ENCODE measurements at places on chromosomes 11 and 22.
A peak's percentile ranks its signal among the peaks of the same experiment; 100 is the strongest.

DNA sequence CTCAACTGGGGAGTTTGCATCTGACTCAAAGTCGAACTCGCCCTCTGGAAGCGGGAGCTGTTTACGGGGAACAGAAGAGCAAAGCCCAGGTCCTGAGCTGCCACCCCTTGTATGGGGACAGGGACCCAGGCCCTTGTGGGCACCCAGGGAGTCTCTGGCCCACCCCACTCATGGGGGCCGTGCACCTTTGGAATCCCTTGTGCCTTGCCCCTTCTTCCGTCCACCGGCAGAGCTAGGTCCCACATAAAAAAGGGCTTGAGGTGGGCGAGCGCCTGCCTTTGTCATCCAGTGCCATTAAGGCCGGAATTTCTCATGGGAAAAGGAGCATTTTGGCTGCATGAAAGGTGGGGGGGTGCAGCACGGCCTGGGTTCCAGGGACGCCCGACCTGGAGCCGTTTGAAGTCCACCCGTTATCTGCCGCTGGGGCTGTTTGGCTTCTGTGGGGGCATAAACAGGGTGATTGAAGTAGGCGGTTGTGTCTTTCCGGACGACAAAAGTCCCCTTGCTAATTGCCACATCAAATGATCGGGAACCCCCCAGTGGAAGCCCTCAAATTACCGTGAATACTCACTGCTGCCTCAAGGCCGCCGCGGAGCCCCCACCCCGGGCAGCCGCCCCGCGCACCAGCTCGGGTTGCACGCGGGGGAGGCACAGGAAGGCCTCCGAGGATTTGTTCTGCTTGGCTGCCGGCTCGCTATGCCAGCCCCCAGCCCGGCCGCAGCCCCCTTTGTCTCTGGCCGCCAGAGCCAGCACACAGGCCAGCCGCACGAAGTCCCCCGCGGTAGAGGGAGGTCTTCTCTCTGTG, 49.0 kb upstream of the FGF3 start:
- DNase-seq = no peak

DNA sequence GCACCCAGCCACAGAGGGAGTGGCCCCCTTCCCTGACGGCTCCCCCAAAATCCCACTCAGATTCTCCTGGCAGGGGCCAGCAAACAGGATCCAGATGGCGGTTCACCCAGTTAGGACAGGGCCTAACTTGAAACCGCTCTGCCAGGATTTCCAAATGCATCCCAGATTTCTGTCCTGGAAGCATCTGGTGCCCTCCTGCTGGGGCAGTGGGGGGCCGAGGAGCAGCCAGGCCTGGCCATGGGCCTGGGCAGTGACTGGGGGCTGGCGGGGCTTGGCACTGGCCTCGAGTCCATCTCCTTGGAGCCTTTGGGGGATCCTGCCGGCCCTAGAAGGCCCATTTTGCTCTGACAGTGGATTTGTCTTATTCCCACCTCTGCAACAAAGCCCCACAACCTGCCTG, 17.9 kb upstream of the EMID1 start:
- DNase-seq = no peak

DNA sequence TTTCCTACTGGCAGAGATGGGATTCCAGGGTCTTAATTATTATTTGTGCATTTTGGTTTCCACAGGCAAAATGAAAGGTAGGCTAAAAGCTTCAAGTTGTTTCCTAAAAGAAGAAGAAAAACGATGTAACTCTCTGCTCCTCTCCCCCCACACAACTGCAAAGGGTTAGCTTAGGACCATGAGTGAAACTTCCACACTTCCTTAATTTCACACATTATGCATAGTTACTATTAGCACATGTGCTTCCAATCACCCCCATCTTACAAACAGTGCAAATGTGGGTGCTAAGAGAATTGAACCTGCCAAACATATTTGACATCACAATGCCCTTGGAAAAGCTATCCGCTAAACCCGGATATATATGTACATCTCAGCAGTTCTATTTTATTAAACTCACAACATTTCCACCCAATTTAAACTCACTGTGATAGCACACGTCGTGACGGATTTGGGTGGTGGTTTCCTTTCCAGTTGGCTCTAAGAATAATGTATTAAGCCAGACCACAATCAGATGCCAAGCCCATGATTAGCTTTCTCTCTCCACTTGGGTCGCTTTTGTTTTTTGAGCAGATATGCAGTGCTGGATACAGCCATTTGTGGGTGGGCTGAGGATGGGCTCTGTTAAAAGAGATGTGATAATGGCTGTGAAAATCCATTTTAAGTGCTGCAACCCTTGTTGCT, 245.0 kb upstream of the POU2AF2 start:
- DNase-seq = no peak

DNA sequence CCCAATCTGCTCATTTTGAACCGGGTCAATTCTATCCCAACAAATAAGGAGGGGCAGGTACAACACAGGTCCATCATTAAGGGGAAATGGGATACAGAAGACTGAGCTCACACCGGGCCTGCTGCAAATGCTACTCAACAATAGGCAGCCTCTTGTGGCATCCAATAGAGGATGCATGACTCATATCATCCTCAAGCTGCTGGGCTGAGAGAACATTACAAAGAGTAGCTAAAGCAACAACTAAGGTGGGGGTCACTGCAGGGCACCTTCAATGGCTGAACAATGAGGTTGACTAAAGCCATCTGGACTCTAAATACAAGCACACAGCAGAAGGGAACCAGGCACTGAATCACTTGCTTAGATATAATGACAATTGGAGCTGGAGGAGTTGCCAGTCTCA, 130.1 kb upstream of the SYN3 start:
- no peak for DNase-seq

DNA sequence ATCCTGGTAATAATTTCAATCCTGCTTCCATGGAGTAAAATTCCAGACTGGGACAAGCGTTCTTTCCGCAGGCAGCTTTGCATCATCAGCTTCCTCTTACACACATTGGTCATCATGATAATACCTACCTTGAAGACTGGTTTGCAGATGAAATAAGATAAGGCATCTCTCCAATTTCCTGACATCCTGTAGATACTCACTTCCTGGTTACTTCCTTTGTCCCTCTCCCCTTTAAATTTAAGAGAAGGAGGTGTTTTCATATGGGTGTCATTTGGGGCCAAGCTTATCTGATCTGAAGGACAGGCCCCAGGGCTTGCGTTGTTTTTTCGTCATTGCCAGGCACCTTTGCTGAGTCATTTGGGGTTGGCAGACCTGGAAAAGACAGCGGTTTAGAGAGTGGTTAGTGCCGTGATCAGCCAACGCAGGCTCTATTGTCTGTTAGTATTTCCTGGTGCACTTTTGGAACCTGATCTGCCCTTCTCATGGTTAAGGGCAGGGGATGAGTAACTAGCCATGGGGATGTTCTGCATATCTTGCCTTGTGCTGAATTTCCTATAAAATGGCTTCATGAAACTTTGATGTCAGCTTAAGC, 24.1 kb downstream of the GRAMD1B start:
- no peak for DNase-seq

GRCh38 chr11:45142241-45143055, 4.0 kb upstream of the PRDM11 start:
- no peak for DNase-seq

GRCh38 chr11:105609341-105609781, 512 bp upstream of the GRIA4 start:
- DNase-seq = peak; percentile 22

DNA sequence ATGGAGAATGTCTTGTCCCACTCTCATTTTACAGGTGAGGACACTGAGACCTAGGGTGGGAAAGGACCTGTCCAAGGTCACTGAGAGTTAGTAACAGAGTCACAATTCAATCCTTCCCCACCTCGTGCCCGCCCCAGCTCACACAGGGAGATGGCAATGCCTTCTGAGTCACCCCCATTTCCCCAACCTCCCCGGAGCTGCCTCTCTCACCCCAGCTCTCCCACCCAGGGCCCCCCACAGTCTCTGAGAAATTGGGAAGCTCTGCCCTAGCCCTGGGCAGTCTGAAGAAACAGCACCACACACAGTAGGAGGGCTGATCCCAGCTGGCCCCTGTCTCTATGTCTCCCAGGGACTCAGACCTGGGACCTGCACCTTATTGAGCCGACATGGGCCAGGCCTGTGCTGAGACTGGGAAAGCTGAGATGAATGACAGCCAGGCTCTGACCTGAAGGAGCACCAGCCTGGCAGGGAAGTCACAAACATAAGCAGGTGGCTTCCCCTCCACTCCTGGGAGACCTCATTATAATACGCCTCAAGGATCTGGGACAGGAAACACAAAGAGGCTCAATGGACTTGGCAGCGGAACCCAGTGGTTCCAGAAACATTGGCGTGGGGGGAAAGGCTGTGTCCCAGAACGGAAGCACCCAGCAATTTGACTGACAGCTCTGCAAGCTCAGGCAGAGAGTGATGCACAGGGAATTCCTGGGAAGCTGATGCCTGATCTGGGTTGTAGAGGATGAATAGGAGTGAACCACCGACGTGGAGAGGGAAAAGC, 51.0 kb downstream of the CD6 start:
- DNase-seq = no peak

GRCh38 chr11:114886644-114887265, 208.4 kb downstream of the NXPE2 start:
- no peak for DNase-seq

DNA sequence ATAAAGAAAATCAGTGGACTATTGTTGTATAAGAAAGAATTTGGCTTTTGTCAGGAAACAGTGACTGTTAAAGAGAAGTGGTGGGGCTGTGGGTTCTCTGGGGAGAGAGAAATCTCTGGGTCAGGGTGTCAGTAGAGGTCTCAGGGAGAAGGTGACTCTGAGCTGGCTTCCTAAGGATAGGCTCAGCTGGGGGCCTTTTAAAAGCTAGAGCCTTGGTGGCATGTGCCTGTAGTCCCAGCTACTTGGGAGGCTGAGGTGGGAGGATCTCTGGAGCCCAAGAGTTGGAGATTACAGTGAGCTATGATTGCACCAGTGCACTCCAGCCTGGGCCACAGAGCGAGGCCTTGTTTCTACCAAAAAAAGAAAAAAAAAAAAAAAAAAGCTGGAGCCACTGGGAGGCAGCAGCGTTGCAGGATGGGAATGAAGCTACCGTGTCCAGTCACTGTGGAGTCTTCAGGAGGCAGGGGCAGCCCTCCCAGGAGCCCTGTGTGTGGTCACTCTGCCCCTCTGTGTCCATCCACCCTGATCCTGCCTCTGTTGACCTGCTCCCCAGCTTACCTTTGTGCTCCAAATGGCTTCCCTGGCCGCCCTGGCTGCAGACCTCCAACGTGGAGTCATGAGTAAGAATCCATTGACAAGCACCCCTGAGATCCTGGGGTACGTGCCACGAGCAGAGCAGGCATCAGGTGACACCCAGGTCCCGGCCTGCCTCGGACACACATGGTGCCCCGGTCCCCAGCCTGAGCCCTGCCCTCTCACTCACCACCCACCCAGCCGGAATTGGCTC, 5.4 kb upstream of the MIF start:
- DNase-seq = no peak

GRCh38 chr22:45164270-45165088, 754 bp downstream of the NUP50 start:
- DNase-seq = peak; percentile 45

DNA sequence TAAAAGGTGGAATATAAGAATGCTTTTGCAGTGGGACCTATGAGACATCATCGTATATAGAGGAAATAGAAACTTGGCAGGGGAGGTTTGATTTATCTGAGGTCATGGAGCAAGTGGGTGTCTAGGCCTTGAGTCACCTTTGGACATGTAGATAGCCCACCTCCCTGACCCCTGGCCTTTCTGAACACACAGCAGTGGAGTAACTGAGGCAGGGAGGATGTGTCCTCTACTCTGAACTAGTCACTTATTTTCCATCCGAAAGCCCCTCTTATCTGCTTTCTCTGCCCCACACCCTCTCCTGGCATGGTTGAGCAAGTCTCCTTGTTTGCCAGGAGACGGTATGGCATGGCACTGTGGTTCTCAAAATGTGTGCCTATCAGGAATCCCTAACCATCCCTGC, 7.9 kb downstream of the CD82 start:
- no peak for DNase-seq

- peak; percentile 9 for DNase-seq
These were observed 7.6 kb upstream of the LMO1 start for GRCh38 chr11:8271106-8271886.

DNA sequence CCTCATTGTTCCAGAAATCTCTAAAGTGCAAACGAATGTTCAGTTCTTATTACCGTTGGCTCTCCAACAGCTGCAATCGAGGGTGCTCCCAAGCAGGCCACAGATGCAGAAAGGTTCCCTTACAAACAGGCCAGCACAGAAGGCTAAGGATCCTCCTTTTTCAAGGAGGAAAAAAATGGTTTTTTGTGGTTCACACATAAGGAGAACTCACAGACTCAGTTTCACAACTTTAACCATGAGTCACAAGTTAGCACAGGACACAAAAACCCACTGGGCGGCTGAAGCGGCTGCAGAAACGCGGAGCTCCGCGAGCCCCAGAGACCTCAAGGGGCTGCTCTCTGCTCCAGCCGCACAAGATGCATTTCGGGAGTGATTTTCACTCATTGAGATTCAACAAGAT, 98.2 kb upstream of the PRR5 start:
- DNase-seq = no peak

DNA sequence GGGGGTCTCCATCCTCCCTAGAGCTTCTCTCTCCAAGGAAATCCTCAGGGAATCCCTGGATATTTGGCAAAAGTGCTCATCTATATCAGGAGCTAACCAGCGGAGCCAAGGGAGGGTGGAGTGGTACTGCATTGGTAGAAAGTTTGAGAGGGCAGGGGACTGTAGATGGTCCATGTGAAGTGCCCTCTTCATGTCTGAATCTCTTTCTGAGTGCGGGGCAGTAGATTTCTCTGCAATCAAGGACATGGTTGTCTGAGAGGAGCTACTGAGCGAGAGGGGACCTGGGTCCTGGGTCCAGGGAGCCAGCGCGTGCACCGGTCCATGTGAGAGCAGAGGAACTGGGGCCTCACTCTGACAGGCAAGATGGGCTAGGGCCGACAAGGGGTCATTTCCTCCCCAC, 701 bp downstream of the DIXDC1 start:
- DNase-seq = no peak

GRCh38 chr11:128375961-128376360, 211.4 kb downstream of the ETS1 start:
- no peak for DNase-seq

DNA sequence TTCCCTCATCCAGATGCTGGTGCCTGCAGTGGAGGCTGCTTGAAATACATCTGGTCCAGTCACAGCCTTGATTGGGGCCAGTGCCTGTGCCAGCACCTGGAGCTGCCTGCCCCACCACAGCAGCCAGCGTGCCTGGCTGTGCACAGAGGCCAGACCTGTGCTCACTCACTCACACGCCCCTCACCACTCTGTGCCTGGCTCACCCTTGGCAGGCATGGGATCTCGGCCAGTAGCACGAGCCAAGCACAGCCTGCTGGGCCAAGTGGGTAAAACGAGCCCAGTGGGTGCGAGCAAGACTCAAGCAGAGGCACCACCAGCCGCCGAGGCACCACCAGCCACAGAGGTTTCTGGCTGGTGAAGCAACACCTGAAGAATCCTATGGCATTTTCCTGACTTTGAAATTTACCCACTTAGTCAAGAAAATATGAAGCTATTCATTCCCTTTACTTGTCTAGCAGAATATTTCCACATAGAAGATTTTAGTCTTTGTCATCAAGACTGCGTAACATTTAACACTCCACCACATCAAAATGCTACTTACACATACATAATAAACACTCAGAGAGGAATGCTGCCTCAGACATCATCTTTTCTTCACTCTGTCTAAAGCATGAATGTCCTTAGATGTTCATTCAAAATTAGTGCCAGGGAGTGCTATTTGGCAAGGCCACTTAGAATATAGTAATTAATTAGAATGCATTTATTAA, 424.3 kb upstream of the FAT3 start:
- no peak for DNase-seq

- no peak for DNase-seq
These were observed 312.3 kb downstream of the MN1 start for GRCh38 chr22:27489178-27489675.

GRCh38 chr11:24592360-24592759, 95.5 kb downstream of the LUZP2 start:
- DNase-seq = no peak

- no peak for DNase-seq
These were observed 10.2 kb downstream of the PHF5A start for GRCh38 chr22:41458161-41458728.

All from dorsolateral prefrontal cortex (tissue), 122 donors.